Activated CD4-positive, alpha-beta T cell treated with anti-CD3 and anti-CD28 coated beads, Interleukin-2, amount 10 ng/mL, durations not matched to agents 7 days and 5 days (primary cell): ENCODE measurements at places on chromosomes 12 and 14. TPM values are rescaled to one million over a fixed set of nuclear protein-coding genes. Genes with fewer than 3 reads are reported as not detected.

PARPBP gene
- total RNA-seq: 26.6 TPM

GPR65 gene
- 21.0 TPM for total RNA-seq

CACNA2D4 gene
- total RNA-seq: 16.4 TPM

OR6C76 gene
- not detected for total RNA-seq

SERPINA12 gene
- total RNA-seq: not detected

LMBR1L gene
- 60.3 TPM for total RNA-seq

OR11H6 gene
- total RNA-seq: not detected

KRT74 gene
- 0.15 TPM for total RNA-seq
